Activated CD4-positive, alpha-beta T cell treated with anti-CD3 and anti-CD28 coated beads, Interleukin-2, amount 50 U/mL, for 1 hour (primary cell): ENCODE measurements at places on chromosomes 11 and 22.

DNA sequence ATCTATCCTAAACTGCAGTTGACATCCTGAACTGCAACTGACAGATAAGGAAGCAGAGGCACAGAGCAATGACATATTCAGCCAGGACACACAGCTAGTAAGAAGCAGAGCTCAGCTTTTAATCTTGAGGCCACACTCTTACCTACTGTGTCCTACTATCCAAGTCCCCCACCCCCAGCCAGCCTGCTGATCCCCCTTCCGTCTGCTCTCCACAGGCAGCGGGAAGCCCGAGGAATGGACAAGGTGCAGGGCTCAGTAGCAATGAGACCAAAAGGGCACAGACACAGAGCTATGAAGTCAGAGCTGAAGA is 4.3 kb downstream of the POLR3H start:
- no peak for DNase-seq

GRCh38 chr11:13896981-13897353 is 65.6 kb upstream of the SPON1 start:
- DNase-seq, result no peak

DNA sequence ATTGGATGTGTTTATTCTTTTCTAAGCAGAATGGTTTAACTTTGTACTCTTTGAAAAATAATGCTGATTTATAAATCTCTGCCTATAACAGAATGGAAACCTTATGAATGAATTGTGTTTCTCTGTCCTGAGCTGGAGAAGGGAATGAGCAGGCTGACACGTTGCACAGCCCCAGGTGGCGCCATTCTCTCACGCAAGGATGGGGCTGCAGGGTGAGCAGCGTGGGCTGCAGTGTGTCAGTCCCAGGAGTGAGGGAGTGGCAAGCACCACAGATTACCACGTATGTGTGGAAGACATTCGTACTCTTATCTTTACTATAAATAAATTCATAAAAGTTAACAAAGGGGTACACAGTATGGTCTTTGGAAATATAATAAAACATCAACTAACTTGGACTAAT is 33.4 kb downstream of the FDX1 start:
- DNase-seq, result no peak

GRCh38 chr11:122107566-122107965 is 8.4 kb downstream of the BLID start:
- no peak for DNase-seq

- DNase-seq, result no peak
Measured at GRCh38 chr22:35735542-35735941, 17.9 kb downstream of the APOL5 start.

DNA sequence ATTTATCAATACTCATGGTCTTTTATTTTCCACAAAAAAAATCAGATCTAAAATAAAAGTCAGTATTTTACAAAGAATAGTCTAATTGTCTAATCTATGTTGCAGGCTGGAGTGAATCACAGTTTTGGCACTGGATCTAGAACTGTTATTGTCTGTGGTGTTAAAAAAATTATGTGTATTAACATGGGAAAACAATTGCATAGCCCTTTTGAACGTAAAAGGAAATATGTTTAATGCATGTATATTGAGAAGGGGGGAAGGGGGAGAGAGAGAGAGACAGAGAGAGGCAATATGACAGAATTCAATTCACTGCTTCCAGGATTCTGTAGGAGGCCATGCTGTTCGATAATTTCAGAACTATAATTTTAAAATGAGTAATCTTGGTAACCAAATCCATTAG is 324.9 kb upstream of the CCDC90B start:
- DNase-seq, result no peak

DNA sequence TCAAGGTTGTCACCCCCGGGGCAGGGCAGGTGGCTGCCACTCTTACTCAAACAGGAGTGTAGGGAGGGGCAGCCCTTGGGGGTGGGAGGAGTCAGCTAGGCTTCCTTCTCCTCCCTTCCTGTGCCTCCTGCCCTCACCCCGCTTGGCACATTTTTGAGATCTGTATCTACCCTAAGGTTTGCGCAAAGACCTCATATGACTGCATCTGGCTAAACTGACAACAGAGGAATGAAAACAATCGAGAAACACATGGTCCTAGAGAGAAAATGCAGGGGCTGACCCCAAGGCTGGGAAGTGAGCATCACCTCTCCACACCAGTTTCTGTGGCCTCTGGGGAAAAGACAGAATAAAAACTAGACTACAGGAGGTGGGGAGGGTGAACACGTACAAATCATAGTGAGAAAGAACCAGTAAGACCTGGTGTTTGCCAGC is 28.1 kb downstream of the IGSF9B start:
- DNase-seq, result peak; percentile 52

GRCh38 chr11:2298131-2298794 is 3.5 kb downstream of the C11orf21 start:
- no peak for DNase-seq

DNA sequence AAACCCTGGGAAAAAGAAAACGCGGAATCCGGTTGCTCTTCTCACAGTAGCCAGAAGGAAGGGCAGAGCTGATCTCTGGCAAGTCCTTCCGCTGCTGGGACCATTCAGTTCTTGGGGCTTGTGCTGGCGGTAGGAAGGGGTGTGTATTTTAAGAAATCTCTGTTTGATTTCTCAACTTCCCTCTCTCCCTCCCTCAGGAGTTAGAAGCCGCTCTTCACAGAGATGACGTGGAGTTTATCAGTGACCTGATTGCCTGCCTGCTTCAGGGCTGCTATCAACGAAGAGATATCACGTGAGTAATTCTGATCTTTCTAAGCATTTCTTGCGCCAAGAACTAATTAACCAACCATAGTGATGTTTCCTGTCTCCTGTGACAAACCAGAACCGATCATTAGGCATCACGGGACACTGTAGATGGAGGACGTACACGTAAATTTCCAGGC is 85.9 kb upstream of the SLC25A18 start:
- no peak for DNase-seq

DNA sequence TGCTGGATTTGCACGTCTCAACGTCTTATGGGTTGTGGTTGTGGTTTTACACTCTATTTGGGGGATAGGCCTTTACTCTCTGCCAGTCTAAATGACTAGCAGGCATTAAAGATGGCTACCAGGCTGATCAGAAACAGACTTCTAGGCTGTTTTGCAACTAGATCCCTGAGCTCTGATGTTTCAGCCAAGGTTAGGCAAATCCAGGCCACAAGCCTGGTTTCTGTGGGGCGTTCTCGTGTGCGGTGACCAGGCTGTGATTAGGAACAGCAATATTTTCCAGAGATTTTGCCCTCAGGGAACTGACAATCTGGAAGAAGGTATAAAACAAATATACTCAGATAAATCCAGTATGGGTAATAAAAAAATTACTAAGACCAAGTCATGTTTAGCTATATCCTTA is 502.4 kb downstream of the INSC start:
- DNase-seq, result no peak

- DNase-seq, result no peak
Measured at GRCh38 chr11:78857688-78858087, 283.0 kb upstream of the NARS2 start.
